ENCODE measurements at places on chromosomes 6 and 20.

GRCh38 chr6:29561606-29562181, 2.2 kb upstream of the UBD start:
- DNase-seq = no peak

GRCh38 chr6:26455357-26455970, 2.3 kb upstream of the BTN2A1 start:
- DNase-seq = no peak

GRCh38 chr20:38092915-38093314, 59.4 kb downstream of the RPRD1B start:
- DNase-seq = no peak

DNA sequence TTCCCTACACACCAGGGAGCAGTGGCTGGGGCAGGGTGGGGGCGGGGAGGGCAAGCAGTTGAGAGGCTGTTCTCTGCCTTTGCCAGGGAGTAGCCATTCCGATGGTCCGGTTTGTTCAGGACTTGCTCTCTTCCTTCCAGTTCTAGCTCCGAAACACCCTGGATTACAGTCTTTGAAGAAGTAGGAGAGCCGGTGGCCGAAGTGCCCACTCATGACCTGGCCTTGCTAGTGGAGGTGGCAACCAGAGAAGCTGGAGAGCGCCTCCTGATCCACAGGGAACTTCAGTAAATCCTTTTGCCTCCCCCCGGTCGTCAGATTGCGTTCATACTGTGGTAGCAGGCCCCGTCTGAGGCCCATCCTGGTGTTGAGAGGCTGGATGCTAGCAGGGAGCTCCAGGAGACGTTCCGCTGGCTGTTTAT, 92.8 kb downstream of the ARID1B start:
- no peak for DNase-seq

- no peak for DNase-seq
These were observed 117.8 kb upstream of the CST7 start for GRCh38 chr20:24831232-24831631.

GRCh38 chr6:112439010-112439409, 91.9 kb downstream of the RFPL4B start:
- no peak for DNase-seq

- DNase-seq = no peak
These were observed 12.4 kb downstream of the LAMA4 start for GRCh38 chr6:112241820-112242429.

DNA sequence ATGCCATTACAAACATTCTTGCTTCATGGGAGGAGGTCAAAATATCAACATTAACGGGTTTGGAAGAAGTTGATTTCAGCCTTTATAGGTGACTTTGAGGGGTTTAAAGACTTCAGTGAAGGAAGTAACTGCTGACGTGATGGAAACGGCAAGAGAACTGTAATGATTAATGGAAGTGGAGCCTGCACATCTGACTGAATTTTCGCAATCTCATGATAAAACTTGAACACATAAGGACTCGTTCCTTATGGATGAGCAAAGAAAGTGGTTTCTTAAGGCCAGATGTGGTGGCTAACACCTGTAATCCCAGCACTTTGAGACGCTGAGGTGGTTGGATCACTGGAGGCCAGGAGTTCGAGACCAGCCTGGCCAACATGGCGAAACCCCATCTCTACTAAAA, 226.1 kb downstream of the BCAS1 start:
- DNase-seq = no peak

- DNase-seq = no peak
These were observed 589.2 kb downstream of the PHF3 start for GRCh38 chr6:64224819-64225218.

GRCh38 chr6:162198076-162198475, 529.5 kb downstream of the PRKN start:
- DNase-seq = no peak

GRCh38 chr6:15365273-15365687, 119.4 kb downstream of the JARID2 start:
- DNase-seq = peak; percentile 99

DNA sequence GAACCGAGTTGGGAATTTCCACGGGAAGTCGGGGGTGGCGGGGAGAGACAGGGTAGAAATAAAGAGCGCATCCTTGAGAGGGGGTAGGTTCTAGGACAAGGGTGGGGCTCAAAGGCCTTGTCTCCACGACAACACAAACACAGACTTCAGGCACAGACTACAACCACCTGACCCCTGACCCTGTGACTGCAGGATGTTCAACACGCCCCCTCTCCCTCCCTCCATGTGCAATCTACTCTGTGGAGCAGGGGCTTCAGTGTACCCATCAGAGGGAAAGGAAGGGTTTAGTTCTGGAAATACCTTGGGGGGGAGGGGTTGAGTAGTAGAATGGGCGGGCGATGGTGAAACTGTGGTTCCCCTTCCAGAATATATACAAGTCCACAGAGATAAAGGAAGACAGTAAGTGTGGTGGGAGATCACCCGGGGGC, 651 bp upstream of the TAPBP start:
- peak; percentile 48 for DNase-seq

DNA sequence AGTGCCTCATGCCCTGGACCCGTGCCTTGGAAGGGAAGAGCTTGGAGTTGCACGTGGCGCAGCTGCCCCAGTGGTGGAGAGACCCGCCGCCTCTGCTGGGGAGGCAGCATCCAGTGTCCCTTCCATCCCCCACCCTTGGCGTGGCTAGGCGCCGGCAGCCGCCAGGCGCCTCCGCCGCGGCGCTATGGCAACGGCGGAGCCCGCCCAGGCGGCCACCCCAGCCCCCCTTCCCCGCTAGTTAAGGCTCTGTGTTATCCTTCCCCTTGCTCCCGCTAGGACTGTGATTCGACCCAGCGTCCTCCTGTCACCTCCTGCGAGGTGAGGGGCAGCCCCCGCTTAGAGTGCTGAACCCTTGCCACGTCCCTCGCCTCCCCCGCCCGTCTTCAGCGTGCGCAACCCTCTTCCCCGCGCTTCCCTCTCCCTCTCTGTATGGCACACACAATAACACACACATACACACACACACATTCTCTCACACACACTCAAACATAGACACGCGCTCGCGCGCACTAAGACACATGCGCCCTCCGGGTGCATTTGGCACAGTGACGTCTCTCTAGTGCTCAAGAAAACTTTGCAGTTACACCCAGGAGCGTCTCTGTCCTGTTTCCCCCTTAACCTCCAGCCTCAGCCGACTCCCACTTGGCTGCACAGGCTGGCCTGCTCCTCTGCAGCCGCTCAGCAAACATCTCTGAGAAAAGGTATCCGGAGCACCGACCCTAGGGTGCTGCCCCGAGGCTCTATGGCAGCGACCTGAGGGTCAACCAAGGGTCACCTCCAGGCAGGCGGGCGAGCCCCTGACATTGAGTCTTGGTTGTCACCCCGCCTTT, 8.5 kb downstream of the GRIK2 start:
- DNase-seq = no peak

GRCh38 chr20:8509809-8510208, 377.7 kb downstream of the PLCB1 start:
- no peak for DNase-seq

GRCh38 chr6:4853782-4854511, 77.7 kb downstream of the CDYL start:
- DNase-seq = no peak

GRCh38 chr20:25453035-25453810, 45.8 kb downstream of the GINS1 start:
- DNase-seq = no peak

GRCh38 chr20:53646550-53646949, 52.9 kb upstream of the ZNF217 start:
- DNase-seq = no peak

DNA sequence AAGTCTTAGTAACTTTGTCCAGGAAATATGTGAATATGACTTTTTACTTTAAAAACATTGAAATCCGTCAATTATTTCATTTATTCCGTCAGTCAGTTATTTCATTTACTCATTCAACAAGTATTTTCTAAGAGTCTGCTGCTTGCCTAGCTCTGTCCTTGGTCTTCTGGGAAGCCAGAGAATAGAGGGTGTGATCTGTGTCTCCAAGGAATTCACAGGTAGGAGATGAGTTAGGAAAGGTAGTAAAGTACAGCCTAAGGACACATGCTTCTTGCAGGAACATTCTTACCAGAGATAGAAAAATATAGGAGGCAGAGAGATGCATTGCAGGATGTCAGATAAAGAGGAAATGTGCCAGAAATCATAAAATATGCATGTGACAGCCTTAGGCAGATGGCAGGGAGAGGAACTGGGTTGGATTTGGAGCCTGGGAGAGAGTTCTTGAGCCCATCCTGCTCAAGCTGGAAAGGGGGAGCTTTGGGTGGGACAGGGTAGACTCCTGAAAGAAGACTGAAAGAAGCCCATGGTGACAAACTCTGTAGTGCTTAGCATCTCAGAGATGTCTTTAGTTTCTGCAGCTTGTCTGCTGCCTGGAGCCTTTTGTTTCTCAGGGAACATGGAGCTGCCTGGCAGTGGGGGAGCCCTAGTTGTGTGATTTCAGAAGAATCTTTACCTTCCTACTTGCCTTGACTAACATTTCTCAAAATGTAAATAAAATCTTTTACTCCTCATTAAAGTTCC, 3.5 kb downstream of the SH3BGRL2 start:
- no peak for DNase-seq

- no peak for DNase-seq
These were observed 26.0 kb upstream of the SCRT2 start for GRCh38 chr20:701401-702129.

GRCh38 chr6:163260911-163261310, 153.6 kb upstream of the QKI start:
- DNase-seq = no peak

DNA sequence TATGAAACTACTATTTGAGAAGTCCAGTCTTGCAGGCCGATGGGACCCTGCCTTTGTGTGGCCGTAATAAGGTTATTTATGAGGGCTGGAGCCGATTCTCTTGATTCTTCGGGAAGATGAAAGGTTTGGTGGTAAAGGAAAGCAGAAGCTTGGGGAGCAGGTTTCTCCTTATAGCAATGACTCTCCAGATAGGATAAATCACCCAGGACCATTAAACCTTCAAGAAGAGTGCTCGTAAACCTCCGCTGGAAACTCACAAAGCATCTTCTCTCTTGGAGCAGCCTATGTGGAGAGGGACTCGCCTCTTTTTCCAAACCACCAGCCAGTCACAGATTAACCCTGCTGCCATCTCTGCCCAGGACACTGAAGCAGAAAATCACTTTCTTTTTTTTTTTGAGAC, 69.6 kb upstream of the SALL4 start:
- DNase-seq = no peak

DNA sequence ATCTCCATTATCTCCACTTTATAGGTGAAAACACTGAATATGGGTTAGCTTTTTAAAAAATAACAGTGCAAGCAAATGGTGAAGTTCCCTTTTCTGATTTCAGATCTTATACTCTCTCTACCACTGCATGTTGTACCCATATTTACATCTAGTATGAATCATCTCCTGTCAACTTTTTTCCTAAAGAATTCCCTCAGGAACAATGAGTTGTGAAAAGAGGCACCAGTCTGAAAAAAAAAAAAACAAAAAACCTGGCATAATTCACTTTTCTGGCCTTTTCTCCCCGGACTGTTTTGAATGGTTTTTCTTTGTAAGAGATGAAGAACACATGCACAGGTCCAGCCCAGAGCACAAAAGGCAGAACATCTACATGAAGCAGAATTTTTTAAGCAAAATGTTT, 596.0 kb downstream of the COL12A1 start:
- DNase-seq = no peak

GRCh38 chr20:41900201-41900691, 282.1 kb upstream of the CHD6 start:
- no peak for DNase-seq

DNA sequence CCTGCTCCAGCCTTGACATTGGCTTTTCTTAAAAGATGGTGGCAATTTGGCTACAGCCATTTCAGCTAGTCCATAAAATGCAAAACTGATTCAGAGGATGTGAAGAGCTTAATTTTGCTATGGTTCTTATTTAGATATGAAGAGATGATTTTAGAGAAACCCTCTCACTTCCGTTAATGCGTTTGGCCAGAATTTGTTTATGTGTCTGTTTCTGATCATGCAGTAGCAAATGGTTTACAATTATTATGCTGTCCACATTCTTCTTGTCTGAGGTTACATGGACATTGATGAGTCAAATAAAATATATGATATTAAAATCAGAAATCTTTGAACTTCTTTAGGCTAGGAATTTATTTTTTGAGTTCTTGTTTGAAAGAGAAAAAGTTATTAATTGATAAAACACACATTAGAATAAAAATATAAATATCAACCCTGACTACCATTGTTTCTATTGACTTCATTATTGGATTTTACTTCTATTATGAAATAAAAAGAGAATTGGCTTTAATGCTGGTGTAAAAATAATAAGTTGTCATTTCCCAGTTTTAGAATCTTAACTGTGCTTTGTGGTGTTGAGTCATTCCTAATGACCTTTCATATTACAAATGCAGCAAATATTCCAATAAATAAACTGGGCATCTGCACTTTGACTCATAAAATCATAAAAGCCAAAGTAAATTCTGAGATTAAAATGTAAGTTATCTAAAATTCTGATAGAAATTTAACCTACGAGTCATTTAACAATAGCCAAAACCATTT, 1286.0 kb upstream of the GJE1 start:
- DNase-seq = no peak

GRCh38 chr6:4545893-4546292, 230.3 kb upstream of the CDYL start:
- no peak for DNase-seq

- no peak for DNase-seq
These were observed 59.7 kb upstream of the TMEM181 start for GRCh38 chr6:158500016-158500735.

- no peak for DNase-seq
These were observed 52.5 kb downstream of the PTPRT start for GRCh38 chr20:43137160-43137559.

GRCh38 chr6:164035900-164036485, 621.5 kb downstream of the QKI start:
- no peak for DNase-seq

DNA sequence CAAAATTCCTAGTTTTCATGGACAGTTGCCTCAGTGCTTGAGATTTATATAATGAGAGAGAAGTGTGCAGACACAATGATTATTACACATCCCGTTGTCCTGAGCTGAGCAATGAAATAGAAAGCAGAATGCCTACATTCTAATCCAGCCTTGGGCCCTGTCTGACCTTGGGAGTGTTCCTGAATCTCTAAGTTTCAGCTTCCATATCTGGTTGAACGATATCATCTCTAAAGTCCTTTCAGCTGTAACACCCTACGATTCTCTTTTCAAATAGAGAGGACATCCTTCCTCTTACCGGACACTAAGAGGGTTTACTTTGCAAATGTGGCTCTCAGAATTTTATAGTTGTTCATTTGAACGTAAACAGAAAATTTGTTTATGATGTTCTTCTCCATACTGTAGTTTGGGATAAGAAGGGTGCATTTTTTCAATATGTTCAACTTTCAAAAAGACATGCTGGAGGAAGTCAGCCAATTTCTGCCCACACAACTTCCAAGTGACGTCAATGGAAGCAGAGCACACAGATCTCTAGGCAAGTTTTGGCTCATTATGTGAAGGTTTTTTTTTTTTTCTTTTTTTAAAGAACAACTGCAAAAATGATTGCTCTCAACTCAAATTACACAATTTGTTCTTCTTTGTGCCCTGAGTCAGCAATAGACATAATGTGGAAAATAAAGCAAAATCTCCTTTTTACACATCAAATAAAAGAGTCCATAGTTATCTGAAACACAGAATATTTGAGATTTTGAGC, 50.4 kb downstream of the PDE7B start:
- DNase-seq = no peak
